HTR-8/SVneo (cell line): ENCODE measurements at places on chromosomes 3 and 15.

- no peak for DNase-seq
These were observed 152.0 kb downstream of the OPA1 start for GRCh38 chr3:193744822-193745684.

DNA sequence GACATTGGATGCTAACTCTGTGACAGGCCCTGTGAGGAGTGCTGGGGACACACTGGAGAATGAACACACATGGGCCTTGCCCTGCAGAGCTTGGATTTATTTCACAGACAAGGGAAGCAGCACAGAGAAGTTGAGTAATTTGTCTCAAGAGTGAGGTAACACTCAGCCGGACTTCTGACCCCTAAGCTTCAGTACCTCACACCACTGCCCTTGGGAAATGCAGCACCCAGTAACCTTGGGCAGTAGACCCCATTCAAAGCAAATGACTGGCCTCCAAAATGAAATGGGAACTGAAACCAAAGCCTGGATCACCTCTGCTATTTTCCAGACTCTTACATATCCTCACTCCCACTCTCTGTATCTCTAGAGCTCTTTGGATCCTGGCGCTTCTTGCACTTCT is 37.3 kb downstream of the RFT1 start:
- DNase-seq: no peak

DNA sequence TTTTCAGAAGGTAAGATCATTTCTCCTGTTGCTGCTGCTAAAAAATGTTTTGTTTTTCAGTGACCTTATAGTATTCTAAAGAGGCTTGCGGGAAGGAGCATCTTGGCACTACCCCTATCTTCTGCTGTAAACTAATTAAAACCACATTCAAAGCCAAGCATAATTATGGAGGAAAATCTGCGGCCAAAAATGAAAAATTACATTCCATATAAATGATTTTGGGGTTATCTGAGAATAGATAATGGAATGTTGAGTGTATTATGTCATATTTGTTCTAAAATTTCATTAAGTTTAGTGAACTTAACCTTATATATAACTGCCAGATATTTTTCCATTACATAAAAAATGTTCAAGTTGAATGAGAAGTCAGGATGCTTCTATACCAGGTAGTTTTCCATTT is 170.4 kb upstream of the TMC3 start:
- no peak for DNase-seq

GRCh38 chr15:43508991-43509659 is 8.3 kb upstream of the MAP1A start:
- DNase-seq: no peak

DNA sequence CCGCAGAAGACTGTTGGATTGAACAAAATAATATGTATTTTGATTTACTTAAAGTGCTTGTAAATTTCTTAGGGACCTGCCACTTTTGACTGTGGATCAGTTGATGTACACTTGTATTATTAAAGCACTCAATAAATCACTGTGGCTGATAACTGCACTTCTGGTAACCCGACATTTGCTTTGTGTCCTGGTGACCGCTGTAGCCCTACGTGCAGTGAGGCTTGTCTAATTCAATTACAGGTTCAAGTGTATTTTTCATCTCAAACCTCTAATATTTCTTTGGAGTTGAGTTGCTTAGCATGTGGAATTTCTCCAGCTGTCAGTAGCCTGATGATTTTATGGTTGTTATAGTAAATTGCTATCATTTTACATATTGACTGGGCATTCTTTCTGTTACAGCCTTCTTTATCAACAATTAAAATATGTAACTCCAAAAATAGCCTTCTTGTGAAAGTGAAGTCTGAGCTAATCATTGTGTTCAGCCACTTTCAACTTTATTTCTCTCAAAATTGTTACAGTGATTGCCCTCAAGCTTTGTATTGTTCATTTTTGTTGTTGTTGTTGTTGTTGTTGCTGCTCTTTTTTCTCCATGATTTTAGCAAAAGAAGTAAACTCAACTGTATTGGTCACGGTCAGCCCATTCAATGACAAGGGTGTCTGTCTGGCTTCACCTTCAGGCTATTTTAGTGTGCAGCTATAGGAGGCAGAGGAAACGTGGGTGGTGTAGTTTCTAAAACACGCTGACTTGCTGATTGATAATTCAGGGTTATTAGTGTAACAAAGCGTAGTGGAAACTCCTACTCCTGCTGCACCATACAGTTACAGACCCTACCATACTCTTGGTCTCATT is 215.1 kb upstream of the UBE2E1 start:
- DNase-seq: no peak
